Right atrium auricular region (tissue), 2 donors: ENCODE measurements at places on chromosomes 12 and 14. TPM values are rescaled to one million over a fixed set of nuclear protein-coding genes. Genes with fewer than 3 reads are reported as not detected.
A peak's percentile ranks its signal among the peaks of the same experiment; 100 is the strongest.

PLCZ1 gene
- total RNA-seq = not detected

DYNC1H1 gene
- total RNA-seq = 388 TPM

TESPA1 gene
- total RNA-seq = not detected

ATXN3 gene
- total RNA-seq = 9.1 TPM

STON2 gene
- 8.6 TPM for total RNA-seq

PRPF39 gene
- 7.8 TPM for total RNA-seq

FMNL3 gene
- total RNA-seq = 19.7 TPM

AKAP5 gene
- not detected for total RNA-seq

MIP gene
- total RNA-seq = not detected

HELB gene
- total RNA-seq = 0.86 TPM

BCL2L14 gene
- not detected for total RNA-seq

HNF1A gene
- not detected for total RNA-seq

LTB4R2 gene
- total RNA-seq = 0.98 TPM

DNA sequence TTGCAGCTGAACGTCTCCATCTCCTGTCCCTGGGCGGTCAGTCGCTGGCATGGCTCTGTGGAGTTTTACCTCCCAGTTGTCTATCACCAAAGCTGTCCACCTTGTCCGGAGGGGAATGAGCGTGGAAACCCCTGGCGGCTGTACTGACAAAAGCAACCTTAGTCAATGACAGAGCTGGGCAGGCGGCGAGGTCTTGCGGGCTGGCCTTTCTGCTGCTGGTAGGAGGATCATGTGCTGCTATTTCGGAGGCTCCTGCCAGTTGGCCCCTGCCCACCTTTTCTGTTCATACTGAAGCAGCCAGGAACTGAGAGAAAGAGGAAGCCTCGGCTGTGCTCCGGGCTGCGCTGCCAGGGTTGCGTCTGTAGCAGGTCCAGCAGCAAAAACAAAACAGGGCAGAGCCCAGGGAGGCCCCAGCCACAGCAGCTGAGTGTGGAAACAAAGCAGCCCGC is 57.7 kb downstream of the HMGA2 start:
- DNase-seq = peak; percentile 88

- no peak for DNase-seq
These were observed 503.7 kb downstream of the GALC start for GRCh38 chr14:87489196-87489819.

DNA sequence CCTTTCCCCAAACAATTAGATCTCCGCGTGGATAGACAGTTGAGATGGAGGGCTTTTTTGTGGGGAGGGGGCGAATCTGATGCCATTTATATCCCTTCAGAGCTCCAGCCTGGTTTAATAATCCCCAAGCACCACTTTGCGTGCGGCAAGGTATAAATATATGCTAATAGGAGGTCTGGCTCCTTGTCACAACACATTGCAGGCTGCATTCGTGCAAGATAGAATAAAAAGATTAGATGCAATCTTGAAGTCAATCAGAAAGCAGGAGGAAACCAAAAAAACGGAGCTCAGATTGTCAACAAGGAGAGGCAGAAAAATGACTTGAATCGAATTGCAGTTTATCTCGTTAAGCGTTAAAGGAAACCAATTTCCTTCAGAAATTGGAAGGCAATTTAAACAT is 248.7 kb downstream of the SPTSSA start:
- no peak for DNase-seq

- no peak for DNase-seq
These were observed 114.3 kb downstream of the SLC15A5 start for GRCh38 chr12:16163146-16163545.

DNA sequence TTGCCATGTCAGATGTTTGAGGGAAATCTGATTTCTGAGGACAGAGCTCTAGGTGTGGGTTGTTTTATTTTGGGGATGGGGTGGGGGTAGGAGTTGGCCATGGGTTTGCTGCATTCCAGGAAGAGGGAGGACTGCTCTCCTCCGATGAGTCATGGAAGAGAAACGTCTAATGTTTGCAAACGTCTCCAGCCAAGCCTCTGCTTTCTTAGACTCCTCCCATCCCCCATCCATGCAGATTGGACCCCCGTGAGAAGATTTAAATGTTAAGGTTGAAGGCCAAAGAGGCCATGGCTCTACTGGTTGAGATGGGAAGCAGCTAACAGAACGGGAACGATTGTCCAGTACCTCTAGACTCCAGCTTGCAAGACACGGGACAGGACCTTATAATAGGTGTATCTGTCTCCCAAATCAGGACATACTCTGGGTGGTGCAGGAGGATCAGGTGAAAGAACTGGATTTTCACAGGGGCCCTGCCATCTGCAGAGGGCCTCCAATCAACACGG is 11.4 kb upstream of the ATP2A2 start:
- no peak for DNase-seq

DNA sequence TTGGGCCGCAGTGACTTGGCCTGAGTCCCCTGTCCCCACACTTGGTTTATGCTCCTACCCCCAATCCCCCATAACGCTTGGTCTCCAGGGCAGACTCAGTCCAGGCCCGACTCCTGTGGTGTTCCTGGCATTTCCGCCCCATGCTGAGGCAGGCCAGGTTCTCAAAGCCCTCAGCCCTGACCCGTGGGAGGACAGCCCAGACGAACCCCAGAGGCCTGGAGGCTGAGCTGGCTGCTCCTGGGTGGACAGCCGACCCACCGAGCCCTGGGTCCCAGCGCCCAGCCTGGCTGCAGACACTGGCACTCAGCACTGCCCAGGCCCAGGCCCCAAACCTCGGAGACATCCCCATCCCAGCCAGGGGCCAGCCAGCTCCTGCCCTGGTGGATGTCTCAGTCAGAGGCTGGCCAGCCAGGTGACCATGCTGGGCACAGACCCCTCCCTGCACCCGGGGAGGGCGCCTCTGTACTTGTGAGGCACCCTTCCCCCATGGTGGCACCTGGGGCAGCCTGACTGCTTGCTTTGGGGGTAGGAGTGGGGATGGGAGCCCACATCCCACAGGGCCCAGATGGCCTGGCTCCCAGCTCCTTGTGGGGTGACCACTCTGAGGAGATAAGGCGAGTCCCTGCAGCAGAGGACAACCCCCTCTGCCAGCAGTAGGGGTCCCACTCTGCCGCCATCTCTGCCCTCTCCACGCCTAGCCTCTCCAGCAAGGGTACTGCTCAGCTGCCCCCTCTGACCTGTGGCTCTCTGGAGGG is 1.4 kb downstream of the PLD4 start:
- no peak for DNase-seq

DNA sequence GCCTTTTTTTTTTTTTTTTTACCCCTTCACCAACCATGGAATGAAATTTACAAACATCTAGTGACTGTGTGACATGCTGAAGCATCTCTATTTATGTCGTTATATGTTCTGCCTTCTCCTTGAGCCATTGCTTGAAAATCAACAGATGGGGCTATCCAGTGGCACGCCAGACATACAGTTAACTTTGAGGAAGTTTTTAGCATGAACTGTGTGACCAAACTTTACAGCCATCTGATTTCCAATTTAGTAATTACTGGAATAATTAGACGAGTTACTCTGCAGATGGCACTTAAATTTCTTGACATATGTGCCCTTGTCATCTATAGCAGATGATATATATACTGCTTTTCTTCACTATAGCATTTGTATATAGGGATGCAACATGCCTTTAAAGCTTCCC is 192.1 kb downstream of the SNAPC1 start:
- DNase-seq = no peak

- DNase-seq = no peak
These were observed 118.9 kb upstream of the PTPRB start for GRCh38 chr12:70756118-70756517.

GRCh38 chr12:68236421-68237059 is 10.9 kb upstream of the IL26 start:
- DNase-seq = no peak

- no peak for DNase-seq
These were observed 7.3 kb downstream of the RSRC2 start for GRCh38 chr12:122519418-122519817.

GRCh38 chr12:32455607-32456071 is 56.3 kb downstream of the FGD4 start:
- DNase-seq = no peak

- DNase-seq = no peak
These were observed 7.9 kb downstream of the C1S start for GRCh38 chr12:7068240-7068993.

GRCh38 chr12:77796775-77797174 is 33.9 kb upstream of the NAV3 start:
- DNase-seq = no peak

DNA sequence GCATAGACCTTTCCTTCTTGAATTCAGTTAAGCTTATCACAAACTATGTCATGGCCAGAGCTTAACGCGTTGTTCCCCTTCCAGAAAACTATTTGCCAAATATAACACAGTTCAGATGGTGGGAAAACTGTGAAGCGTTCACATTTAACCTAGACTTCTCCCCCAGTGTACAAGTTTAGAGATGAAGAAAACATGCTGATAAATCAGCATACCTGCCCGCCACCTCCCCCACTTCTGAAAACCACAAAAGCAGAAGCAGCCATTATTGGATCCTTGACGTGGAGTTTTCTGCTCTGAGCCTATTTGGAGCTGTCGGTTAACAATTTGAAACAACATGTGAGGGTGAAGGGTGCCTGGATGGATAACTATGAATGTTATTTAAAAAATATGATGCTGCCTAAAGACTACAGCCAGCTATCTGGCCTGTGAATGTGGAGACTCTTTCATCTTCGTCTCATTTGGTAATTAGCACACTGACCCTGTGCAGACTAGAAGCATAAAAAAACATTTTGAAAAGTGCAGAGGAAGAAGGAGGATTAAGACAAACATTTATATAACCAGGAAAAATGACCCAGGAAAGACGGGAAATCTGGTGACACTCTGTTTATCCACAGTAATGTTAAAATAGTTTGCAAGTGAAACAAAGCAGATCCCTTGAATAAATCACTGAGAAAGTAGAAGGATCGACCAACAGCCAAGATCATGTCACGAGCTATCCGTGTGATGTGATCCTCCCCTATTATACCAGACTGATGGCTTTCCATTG is 408.2 kb downstream of the AEBP2 start:
- DNase-seq = no peak
